ENCODE measurements at places on chromosomes 3 and 15.

DNA sequence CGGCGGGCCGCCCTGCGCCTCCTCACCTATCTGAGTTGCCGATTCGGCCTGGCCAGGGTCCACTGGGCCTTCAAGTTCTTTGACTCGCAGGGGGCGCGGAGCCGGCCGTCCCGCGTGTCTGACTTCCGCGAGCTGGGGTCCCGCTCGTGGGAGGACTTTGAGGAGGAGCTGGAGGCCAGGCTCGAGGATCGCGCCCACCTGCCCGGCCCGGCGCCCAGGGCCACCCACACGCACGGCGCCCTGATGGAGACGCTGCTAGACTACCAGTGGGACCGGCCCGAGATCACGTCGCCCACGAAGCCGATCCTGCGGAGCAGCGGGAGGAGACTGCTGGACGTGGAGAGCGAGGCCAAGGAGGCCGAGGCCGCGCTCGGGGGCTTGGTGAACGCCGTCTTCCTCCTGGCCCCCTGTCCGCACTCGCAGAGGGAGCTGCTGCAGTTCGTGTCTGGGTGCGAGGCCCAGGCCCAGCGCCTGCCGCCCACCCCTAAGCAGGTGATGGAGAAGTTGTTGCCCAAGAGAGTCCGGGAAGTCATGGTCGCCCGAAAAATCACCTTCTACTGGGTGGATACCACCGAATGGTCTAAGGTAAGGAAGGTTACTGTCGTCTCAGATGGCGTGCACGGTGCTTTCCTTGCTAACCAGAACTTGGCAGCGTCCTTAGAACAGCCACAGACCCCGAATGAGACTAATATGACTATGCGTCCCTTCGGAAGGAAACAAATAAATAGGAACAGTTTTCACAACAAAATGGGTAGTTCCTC lies 567 bp downstream of the TICRR start:
- peak; percentile 9 for DNase-seq

DNA sequence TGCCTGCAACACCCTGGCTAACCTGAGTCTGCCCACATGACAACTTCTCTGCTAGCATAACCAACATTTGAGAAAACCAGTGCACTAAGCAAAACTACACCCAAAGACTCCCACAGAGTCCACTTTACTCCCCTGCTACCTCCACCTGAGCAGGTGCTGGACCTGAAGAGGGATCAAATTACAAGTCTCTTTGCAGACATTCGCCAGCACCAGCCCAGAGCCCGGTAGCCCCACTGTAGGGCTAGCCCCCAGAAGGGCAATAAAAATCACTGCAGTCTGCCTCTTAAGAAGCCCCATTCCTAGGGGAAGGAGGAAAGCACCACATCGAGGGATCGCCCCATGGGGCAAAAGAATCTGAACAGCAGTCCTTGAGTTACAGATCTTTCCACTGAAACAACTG lies 472.2 kb downstream of the GRM7 start:
- DNase-seq = no peak

DNA sequence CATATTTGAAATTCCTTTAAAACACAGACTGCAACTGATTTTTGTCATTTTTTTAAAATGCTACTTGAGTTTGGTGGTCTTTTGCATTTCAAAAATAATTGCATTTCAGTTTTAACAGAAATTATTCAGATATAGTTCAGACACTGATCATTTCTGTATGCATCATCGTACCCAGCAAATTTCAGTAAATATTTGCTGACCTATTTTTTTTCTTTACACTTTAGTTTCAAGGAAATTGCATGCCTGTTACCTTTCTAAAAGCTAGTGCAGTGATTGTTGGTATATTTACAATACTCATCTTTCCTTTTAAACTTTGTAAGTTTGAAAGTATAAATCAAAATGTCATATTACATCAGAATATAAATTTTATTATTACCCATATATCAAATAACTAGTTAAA lies 32.4 kb downstream of the ALCAM start:
- DNase-seq = no peak

GRCh38 chr3:31772272-31772671 lies 208.8 kb downstream of the OSBPL10 start:
- DNase-seq = no peak

GRCh38 chr3:183799461-183799860 lies 25.9 kb downstream of the MAP6D1 start:
- DNase-seq = no peak

Data from hematopoietic multipotent progenitor cell treated with erythropoietin and hydrocortisone succinate and interleukin-3 and kit ligand, for 15 days (in vitro differentiated cells).